ENCODE measurements at places on chromosomes 11 and 22.

- no peak for DNase-seq
Observed at GRCh38 chr11:124152770-124153407, 30.3 kb upstream of the OR10D3 start.

DNA sequence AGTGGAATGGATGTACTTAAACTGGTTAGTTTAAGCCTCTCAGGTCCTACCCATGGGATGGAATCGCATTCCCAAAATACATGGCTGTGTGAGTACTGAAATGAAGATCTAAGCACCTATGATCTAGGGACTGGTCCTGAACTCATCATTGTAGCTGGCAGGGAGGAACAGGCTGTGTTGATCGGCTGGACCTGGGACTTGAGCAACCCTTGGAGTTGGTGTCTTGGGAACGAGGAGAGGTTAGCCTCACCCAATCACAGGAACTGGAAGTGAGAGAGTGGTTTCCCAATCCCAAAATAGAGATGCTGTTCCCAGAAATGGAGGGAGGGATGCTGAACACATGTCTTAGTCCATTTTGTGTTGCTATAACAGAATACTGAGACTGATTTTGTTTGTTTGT is 16.4 kb upstream of the ASCC2 start:
- DNase-seq, result no peak

DNA sequence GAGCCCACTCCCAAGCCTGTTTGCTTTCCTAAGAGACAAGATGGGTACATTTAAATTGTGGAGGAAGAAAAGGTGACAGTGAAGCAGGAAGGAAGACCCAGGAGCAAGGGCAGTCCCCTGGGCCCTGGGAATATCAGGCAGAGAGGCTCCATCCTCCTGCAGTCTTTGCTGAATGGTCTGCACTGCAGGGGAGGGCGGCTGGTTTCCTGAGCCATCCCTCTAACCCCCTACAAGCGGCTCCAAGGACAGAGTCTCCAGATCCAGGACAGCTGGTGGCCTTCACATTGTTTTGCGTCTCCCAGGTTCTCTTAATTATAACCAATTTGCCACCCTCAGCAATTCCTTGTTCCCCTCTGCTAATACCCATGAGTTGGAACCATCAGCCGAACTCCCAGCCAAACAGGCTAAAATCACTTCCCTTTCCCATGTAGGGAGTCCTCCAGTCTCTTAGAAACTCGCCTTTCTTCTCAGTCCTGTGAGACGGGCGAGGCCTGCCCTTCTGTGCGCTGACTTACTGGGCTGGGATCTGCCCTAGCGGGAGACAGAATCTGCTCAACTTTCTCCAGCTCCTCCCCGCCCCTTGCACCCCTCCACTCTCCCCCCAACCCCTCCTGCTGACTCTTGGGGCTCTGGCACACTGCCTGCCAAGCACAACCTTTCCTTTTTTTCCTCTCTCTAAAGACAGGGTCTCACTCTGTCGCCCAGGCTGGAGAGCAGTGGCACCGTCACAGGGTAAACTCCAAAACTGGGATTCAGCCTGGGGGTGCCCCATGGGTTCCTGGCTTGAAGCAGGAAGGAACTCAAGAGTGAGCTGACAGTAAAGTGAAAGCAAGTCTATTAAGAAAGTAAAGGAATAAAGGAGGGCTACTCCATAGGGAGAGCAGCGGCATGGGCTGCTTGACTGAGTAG is 53.4 kb upstream of the EMID1 start:
- DNase-seq, result no peak

DNA sequence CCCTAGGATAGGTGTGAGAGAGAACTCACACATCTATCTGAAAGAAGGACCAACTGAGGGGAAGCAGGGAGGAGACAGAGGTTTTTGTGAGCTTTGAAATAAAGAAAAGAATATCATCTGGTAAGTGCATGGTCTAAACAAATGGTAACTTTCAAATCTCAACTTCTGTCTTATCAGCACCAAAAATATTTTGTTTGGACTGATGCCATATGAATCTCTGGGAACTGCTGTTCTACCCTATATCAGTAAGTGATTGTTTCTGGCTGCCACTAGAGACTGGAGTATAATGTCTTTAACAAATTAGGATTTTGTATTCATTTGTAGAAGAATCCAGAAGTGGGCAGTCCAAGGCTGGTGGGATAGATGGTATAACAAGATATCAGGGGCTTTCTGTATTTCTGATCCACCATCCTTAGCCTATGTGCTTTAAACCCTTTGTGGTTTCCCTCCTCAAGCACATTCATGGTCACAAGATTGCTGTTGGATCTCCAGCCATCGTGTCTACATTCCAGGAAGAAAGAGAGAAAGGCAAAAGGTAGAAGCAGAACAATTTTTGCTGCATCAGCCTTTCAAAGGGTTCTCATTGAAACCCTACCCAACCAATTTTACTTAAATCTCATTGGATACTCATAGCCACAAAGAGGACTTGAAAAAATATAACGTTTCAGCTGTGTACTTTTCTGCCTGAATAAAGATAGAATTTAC is 4.7 kb downstream of the HEPHL1 start:
- DNase-seq, result no peak

DNA sequence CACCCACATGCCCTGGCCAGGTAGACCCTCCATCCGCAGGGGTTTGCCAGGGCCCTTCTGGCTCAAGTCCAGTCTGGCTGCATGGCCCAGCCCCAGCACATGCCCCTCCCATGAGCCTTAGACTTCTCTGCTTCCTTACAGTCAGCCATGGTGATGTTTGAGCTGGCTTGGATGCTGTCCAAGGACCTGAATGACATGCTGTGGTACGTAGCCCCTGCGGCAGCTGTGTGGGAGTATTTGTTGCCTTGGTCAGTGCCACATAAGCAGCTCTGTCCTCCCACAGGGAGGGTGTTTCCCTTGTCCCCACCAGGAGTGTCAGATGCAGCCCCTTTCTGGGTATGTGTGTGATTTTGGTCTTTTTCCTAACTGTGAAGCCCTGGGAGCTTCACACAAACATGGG is 17.5 kb downstream of the CDC45 start:
- DNase-seq, result peak; percentile 88

- DNase-seq, result peak; percentile 68
Observed at GRCh38 chr11:94732617-94733281, 35.4 kb upstream of the AMOTL1 start.

GRCh38 chr22:48224332-48224731 is 1461.9 kb downstream of the TBC1D22A start:
- no peak for DNase-seq
